Lung microvascular endothelial cell (primary cell): ENCODE measurements at places on chromosomes 5 and 9.

GRCh38 chr5:100731768-100732167 is 171.3 kb downstream of the ST8SIA4 start:
- no peak for DNase-seq

GRCh38 chr5:130109152-130109551 is 204.9 kb downstream of the CHSY3 start:
- peak; percentile 28 for DNase-seq

- DNase-seq = no peak
These were observed 116.9 kb upstream of the SMC2 start for GRCh38 chr9:103977163-103977562.

DNA sequence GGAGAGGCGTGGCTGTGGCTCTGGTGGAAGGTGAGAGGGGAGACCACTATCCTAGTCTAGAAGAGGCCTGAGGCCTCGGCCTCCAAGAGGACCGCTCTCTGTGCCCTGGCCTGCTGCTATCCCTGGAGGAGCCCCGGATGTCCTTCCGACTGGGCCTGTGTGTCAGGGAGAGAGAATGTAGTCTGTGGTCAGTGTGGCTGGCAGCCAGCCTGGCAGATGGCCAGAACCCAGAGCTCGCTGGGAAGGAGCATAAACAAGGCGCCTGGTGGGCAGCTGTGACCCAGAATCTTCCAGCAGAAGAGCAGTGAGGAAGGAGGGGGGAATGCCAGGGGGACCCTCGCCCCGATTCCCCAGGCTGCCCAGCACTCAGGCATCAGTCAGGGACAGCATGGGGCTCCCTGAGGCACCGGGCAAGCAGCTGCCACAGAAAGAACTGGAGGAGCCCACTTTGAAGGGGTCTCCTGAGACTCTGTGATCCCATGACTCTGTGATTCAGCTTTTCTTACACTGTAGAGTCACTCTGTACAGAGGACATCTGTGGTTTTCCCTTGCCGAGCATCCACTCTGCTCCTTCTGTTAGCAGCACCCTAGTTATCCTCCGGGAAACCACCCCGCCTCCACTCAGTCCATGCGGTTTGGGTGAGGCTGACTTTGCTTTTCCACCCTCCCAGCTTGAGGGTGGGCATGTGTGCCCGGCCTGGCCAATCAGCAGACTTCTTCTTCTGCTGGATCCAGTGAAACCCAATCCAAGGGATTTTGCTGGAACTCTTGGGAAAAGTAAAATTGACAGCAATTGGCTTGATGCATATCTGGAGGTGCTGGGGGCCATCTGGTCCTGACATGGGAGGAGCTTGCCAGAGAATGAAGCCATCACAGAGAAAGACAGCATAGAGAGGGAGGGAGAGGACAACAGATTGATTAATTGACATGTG is 46.2 kb upstream of the PWWP2A start:
- peak; percentile 93 for DNase-seq

- DNase-seq = no peak
These were observed 64.2 kb upstream of the SPTLC1 start for GRCh38 chr9:92179286-92180001.

DNA sequence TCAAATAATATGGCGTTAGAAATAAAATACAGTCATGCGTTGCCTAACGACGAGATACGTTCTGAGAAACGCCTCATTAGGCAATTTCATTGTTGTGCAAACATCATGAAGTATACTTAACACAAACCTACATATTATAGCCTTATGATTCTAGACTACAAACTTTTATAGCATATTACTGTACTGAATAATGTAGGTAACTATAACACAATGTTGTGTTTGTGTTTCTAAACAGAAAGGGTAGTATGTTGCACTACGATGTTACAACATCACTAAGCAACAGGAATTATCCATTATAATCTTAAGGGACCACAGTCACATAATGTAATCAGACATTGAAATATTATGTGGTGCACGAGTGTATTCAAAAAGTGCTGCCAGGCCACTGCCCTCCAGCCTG is 3.0 kb upstream of the SMC2 start:
- DNase-seq = no peak
